ENCODE measurements at places on chromosomes 6 and 20.

- no peak for DNase-seq
Measured at GRCh38 chr6:113433335-113433991, 423.7 kb upstream of the MARCKS start.

DNA sequence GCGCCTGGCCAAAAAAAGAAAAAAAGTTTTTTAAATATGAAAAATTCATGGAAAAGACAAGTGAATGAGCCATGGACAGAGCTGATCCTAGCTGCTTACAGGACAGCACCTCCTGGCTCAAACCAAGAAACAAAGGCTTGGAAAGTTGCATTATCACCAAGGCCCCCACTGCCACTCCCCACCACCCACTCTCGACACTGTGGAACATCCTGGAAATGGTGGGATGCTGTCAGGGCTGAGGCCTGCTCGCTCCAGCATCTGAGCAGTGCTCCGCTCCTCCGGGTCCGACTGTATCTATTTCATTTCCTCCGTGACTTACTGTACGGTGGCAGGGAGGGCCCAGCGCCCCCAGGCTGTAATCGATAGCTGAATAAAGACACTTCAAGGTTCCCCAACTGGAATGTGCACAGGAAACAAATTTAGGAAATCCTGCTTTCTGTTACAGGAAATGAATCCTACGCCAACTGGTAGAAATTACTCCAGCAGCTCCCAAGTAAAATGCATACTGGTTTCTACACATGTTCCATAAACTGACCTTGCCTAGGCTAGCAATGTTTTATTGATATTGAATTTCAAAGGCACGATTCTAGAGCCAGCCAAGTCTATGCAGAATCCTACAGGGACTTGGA lies 109.5 kb upstream of the NFATC2 start:
- no peak for DNase-seq

DNA sequence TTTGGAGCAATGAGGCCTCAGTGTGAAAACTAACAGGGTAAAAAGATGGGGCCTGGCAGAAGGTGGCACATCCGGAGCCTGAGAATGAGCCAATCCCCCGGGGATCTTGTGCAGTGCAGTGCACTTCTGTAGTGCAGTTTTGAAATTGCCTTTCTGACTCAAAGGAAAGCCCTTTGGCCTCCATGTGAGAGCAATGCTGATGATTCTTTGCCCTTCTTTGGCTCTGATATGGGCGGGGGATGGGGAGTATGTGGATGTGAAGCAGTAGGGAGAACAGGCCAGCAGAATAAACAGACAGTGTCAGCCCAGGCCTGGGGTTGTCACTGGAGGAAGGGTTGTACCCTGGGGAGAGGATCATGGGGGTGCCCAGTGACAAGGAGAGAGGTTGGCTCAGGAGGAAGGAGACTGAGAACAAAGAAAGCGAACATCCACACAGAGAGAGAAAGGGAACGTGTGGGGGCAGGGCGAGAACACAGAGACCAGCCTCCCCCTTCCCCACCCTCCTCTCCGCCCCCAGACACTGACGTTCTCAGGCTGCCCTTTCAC lies 351.2 kb downstream of the CDC5L start:
- DNase-seq, result no peak

DNA sequence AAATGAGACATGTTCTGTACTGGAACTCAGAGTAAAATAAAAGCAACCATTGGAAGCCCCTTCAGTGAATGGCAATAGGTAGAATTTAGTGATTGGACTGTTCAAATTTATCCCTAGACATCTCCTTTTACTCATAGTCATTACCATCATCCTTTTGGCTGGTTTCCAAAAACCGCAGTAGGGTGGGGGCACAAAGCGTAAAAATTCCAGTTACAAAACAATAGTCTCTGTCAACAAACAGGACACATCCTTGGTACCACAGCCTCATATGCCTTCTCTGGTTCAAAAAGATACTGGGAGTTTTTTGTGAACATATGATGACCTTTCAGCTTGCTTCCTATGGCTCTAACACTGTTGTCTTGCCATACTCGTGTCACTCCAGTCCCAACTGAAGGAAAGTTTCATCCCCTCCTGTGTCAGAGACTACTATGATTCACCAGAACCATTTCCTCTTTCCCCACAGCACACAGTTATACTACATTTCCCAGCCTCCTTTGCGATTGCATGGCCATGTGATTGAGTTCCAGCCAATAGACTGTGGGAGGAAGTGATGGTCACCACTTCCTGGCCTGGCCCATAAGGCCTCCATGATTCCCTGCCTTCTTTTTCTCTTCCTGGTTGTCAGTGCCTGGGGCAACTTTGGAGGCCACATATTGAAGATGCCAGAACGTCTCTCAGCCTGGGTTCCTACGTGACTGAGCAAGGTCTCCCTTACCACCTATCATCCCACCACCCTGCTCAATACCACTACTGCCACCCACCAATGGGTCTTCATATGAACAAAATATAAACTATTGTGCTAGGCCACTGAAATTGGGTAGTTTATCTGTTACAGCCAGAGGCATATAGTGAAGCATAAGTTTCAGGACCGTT lies 162.4 kb downstream of the ID4 start:
- no peak for DNase-seq

DNA sequence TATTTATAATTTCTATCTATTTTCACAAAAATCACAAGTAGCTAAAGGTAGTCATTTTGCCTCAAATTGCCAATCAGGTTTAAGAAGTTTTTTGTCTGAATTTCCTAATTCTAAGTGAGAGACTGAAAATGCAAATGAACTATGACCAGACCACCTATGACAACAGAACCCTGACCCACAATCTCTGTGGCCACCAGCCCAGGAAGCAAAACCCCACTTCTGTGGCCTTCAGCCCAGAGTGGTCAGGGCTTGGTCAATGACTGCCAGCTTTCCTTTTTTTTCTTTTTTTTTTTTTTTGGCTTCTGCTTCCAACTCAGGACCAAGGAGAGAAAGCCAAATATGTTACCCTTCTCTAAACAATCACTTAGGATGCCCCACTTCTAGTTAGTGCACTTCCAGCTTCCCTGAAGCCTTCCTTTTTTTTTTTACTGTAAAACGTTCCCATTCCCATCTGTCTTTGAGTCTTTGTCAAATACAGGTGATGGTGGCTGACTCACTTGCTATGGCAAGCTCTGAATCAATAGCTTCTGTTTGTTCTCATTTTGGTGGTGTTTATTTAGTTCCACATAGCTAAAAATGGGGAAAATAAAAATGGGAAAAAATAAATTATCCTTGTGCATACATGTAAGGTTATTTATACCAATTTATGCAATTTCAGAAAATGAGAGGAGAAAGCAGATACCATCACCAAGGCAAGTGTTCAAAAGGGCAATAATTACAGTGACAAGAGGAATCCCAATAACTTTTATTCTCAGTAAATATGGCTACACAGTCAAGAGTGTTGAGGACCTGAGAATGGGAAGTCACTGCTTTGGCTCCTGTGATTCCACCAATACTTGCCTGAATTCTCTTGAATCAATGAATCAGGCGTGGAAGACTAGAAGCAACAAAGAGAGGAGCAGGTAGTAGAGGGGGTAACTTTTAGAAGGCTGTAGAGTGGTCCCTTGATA lies 170.3 kb upstream of the PDE7B start:
- DNase-seq, result no peak
